Stimulated activated CD8-positive, alpha-beta memory T cell treated with anti-CD3 and anti-CD28 coated beads, Interleukin-15, amount 100 ng/mL, for 48 hours (primary cell): ENCODE measurements at places on chromosomes 4 and X.

- no peak for DNase-seq
These were observed 147.2 kb upstream of the RBPJ start for GRCh38 chr4:26173619-26174018.

- no peak for DNase-seq
These were observed 84.5 kb upstream of the MAML3 start for GRCh38 chr4:140238351-140239056.

GRCh38 chr4:185902654-185903053 lies 90.7 kb upstream of the SORBS2 start:
- DNase-seq: no peak

- no peak for DNase-seq
These were observed 16.0 kb downstream of the MEPE start for GRCh38 chr4:87848622-87849351.

GRCh38 chr4:184028561-184029374 lies 123.7 kb downstream of the STOX2 start:
- DNase-seq: no peak

DNA sequence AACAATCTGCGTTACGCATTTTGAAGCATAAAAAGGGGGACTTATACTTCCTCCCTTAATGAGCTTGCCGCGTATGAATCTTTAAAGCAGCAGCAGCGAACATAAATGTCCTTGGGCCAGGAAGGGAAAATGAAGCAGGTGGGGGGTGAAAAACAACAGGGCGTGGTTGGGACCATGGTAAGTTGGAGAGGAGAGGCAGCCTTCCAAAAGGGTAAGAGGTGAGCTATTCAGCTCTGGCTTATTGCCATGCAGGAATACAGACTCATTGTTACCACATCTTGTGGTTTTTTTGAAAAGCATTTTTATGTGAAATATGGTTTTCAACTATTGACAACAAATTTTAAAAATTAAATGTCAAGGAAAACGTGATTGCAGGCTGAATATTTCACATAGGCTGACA lies 710.7 kb upstream of the FAM241A start:
- no peak for DNase-seq

DNA sequence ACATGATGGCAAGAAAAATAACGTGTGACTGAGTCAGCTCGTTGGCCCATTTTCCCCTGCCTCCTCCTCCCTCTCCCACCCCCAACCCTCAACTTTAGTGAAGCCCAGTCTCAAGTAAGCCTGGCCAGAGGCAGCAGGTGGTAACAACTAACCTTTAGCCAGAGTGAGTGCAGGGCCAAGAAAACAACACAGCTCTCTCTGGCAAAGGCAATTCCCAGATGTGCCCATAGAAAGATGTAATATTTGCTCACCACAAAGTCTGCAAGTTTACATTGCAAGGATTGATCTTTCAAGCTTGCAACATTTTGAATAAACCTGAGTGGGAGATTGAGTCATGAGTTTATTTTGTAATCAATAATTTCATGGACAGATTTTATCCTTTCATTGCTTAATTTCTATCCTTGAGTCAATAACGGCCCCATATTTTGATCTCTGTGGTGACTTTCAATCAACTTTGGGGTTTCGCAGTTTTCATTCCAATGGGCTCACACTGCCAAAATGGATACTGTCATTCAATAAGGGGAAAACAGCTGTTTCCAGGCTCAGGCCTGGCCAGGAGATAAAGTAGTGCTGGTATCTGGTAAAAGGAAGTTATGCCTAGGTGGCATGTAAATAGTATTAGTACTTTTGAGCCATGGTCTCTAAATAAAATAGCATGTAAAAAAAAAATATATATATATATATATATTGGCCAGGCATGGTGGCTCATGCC lies 130.7 kb upstream of the TMEM164 start:
- DNase-seq: no peak

GRCh38 chrX:9352243-9352642 lies 112.6 kb upstream of the TBL1X start:
- DNase-seq: no peak

- DNase-seq: no peak
These were observed 61.5 kb downstream of the PCDH18 start for GRCh38 chr4:137470806-137471205.

GRCh38 chr4:7192252-7193029 lies at the start of gene SORCS2:
Gene SORCS2, plus strand, starts transcription at chr4:7192538.
- peak; percentile 28 for DNase-seq

- DNase-seq: no peak
These were observed 66.5 kb downstream of the PDHA1 start for GRCh38 chrX:19410259-19410658.

DNA sequence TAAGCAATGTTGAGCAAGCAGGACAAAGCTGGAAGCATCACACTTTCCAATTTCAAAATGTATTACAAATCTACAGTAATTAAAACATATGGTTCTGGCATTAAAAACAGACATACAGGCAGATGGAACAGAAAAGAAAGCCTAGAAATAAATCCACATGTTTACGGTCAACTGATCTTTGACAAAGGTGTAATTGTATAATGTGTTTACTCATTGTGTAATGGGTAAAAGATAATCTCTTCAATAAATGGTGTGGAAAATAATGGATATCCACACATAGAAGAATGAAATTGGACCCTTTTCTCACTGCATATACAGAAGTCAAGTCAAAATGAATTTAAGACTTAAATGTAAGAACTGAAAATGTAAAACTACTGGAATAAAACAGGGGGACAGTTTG lies 394.2 kb downstream of the ANKRD50 start:
- no peak for DNase-seq

- no peak for DNase-seq
These were observed 796.5 kb upstream of the SLIT2 start for GRCh38 chr4:19455196-19455595.

DNA sequence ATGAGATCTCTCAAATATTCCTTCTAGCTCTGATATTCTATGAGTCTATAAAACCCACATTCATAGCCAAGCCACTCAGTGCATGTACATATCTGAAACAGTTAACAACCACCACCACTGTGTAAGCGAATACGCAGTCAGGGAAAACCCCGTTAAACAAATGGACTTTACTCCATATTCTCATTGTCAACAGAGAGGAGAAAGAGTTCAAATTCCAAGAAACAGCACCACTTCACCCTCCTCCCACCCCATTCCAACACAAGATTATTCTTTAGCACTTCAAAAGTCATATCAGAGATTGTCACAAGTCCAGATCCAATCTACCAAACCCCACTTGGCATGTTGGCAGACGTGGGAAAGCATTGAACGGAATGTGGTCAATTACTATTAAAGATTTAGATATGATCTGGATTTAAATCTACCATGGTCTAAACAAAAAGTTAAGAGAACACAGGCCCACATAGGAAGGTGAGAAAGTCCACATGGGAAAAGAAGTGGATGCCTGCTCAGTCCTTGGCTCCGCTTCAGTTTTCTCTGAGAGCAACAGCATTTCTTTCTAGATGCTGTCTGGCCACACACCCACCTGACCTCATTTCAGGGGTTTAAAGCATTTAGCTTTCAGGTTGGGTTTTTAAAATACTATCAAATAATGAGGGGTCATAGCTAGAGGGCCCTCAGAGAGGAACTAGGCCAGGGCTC lies 39.8 kb upstream of the KLHL13 start:
- no peak for DNase-seq

DNA sequence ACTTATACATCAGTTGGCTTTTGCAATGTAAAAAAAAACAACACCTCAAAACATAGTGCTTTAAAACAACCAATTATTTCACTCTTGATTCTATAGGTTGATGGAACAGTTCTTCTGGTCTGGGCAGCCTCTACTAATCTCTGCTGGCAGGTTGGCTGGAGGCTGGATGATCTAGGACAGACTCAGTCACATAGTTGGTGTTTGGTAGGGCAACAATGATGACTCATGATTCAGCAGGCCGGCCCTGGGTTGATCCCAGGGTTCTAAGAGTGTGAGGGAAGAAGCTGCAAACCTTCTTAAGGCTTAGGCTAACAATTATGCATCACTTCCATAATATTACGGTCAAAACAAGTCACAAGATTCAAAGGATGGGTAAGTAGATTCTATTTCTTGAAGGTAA lies 558.2 kb downstream of the ZNF674 start:
- DNase-seq: no peak
